Effector memory CD4-positive, alpha-beta T cell (primary cell): ENCODE measurements at places on chromosomes 5 and 9.
A peak's percentile ranks its signal among the peaks of the same experiment; 100 is the strongest.

DNA sequence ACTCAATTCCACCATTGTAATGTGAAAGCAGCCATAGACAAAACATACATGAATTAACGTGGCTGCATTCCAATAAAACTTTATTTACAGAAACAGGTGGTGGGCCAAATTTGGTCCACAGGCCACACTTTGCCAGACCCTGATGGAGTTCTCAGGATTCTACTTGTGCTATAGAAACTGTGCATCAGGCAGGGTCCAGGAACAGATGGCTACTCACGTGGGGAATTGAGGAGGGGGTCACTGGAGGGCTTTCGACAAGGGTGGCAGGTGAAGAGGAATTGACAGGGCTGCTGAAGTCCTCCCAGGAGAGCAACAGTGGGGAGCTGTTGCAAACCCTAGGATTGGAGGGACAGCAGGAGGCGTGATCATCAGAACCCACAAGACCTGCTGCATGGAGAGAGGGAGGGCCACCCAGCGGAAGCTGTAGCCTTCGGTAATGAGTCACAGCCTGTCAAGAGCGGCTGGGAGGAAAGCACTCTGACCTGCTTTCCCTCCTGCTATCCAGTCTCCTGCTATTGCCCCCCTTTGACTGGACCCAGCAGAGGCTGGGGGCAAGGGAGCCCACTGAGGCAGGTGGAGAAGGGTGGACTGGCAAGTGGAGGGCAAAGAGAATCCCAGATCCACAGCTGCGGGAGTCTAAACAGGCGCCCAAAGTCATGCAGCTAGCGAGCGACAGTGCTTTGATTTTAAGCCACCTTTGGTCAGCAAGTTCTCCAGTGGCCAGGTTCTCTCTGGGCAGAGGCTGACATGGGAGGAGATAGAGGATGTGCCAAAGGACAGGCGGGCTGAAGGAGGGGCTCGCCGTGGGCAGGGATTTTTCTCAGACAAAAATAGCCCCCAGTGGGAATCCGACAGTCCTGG lies 138.3 kb upstream of the SMIM23 start:
- no peak overlapping the region for H3K27ac ChIP-seq
- H3K4me3 ChIP-seq, result no peak overlapping the region
- no peaks in the 10 kb centered on the region for H3K36me3 ChIP-seq
- no peaks in the 10 kb centered on the region for H3K27me3 ChIP-seq
- no peak for DNase-seq

- no peak overlapping the region for H3K4me3 ChIP-seq
- H3K36me3 ChIP-seq, result no peaks in the 10 kb centered on the region
- H3K27ac ChIP-seq, result no peak overlapping the region
- DNase-seq, result no peak
- H3K4me1 ChIP-seq, result no peaks in the 10 kb centered on the region
- H3K27me3 ChIP-seq, result no peaks in the 10 kb centered on the region
These were observed 1185.5 kb upstream of the CDH18 start for GRCh38 chr5:21173526-21173925.

- H3K4me1 ChIP-seq, result no peaks in the 10 kb centered on the region
- peak overlapping the region; percentile 79 for H3K4me3 ChIP-seq
These were observed 28.6 kb downstream of the PCDH1 start for GRCh38 chr5:141849415-141850243.

DNA sequence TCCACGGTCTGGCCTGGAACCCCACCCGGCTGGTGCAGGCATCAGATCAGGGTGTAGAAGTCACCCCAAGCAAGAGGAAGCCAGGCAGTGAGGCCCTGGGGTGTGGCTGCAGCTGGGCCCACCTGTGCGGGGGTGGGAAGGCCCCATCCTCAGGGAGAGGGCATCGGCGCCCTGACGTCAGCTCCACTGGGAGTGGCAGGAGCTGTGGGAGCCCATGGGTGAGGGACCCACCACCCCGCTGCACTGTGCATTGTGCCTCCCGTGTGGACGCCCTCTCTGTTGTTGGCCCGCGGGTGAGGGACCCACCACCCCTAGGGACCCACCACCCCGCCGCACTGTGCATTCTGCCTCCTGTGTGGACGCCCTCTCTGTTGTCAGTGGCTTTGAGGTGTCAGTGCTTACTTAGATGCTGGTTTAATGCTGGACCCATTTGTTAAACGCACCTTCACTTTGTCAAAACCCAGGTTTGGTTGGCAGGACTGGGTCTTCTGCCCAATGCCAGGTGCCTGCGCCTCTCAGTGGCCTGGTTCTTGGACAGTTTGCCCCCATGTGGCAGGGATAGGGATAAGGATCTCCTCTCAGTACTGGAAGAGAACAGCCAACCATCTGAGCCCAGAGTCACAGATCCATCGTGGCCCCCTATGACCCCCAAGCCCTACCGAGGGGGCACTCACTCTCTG lies 6.9 kb upstream of the EXOC3 start:
- no peaks in the 10 kb centered on the region for H3K4me1 ChIP-seq
- no peak for DNase-seq
- no peaks in the 10 kb centered on the region for H3K36me3 ChIP-seq
- H3K27ac ChIP-seq, result no peak overlapping the region
- H3K27me3 ChIP-seq, result no peaks in the 10 kb centered on the region

DNA sequence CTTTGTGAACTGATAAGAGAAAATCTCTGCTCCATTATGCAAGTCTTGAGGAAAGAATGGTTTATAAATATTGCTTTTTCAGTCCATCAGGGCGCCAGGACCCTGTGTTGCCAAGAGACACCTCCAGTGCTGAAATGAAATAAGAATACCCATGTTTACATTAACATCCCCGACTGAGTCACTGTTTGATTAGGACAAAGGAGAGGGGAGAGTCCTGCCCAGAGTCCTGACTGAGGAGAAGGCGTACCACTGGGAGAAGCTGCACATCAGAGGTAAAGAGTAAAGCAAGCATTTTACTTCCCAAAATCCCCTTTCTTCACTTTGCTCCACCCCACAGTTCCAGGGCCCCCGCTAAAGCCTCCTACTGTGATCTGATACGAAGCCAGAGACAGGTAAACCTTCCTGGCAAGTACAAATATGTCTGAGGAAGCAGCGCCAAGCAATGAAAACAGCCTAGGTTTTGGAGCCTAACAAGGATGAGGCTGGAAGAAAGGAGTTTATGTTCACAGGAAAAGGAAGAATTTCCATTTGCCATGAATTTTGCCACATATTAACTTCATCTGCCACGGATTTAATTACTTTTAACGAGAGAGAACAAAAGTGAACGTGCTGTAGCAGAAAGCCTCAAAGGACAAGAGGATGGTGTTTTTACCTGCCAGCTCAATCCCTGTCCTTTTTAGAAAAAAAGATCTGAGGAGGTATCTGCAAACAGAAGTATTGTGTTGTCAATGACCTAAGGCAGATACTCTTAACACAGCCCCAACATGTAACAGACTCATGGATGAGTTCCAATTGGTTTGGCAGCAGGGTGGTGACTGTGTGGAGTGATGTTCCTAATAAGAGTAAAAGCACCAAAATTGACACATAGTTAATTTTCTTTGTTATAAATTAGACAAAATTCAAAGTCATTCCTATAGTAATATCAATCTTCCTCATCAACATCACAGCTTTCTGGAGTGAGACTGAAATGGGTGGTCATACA lies 209.4 kb upstream of the TLE4 start:
- no peak for DNase-seq
- no peak overlapping the region for H3K27ac ChIP-seq
- H3K4me1 ChIP-seq, result no peaks in the 10 kb centered on the region
- peaks cover 3% of the 10 kb centered on the region for H3K27me3 ChIP-seq
- no peak overlapping the region for H3K4me3 ChIP-seq

- DNase-seq, result no peak
- H3K27me3 ChIP-seq, result no peaks in the 10 kb centered on the region
- no peak overlapping the region for H3K4me3 ChIP-seq
- H3K4me1 ChIP-seq, result no peaks in the 10 kb centered on the region
These were observed 134.3 kb upstream of the CDH9 start for GRCh38 chr5:27172693-27173092.

GRCh38 chr5:150778517-150779396 lies at the start of gene SMIM3:
Gene SMIM3, plus strand, starts transcription at chr5:150778757. Its CDS starts 16,684 bp downstream, at chr5:150795441.
- peaks cover 24% of the 10 kb centered on the region for H3K4me1 ChIP-seq
- peak; percentile 45 for DNase-seq
- peak within 1 kb of the TSS; percentile 86 for H3K4me3 ChIP-seq
- H3K36me3 ChIP-seq, result no peaks in the 10 kb centered on the region
- H3K27me3 ChIP-seq, result no peaks in the 10 kb centered on the region
- H3K27ac ChIP-seq, result peak within 1 kb of the TSS; percentile 75

DNA sequence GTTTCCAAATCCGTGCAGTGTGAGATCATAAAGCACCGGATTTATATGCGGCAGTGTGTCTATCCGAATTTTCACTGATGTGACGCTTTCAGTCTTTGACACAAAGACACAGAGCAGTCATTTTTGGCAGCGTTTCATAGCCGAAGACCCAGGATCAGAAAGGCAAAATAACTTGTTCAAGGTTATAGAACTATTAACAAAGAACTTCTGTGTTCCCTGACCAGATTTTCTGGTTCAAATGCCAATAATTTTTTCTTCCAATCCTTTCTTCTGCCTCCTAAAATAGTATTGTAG lies 1.1 kb upstream of the MARCHF11 start:
- H3K27ac ChIP-seq, result no peak overlapping the region
- no peaks in the 10 kb centered on the region for H3K36me3 ChIP-seq
- H3K4me1 ChIP-seq, result no peaks in the 10 kb centered on the region
- H3K4me3 ChIP-seq, result no peak overlapping the region
- DNase-seq, result no peak
